ENCODE measurements at places on chromosomes 3 and 15. TPM values are rescaled to one million over a fixed set of nuclear protein-coding genes. Genes with fewer than 3 reads are reported as not detected.

DNA sequence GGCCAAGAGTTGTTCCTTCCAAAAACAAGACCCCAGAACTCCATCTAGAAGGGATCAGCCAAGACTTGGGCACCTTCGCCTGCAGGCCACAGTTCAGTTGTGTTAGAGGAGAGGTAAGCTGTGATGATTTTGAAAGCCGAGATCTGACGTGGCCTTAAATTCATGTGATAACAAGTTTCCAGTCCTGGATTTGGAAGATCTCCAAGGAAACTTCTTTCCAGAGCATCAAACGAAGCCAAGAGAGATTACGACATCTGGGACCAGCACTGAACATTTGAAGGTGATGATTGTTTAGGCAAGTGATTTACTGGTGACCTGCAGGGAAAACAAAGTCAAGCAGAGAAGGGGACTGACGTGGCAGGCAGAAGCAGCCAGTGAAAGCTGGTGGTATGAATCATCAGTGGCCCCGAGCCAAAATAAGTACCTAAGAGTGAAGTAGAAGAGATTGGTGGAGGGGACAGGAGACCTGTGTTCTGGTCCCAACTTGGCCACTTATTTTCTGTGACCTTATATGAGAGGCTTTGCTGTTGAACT lies 339.0 kb upstream of the PROK2 start:
- H3K4me3 ChIP-seq: no peak overlapping the region
- peaks cover 24% of the 10 kb centered on the region for H3K4me1 ChIP-seq
- peaks cover 22% of the 10 kb centered on the region for H3K27me3 ChIP-seq
- H3K27ac ChIP-seq: no peak overlapping the region
- peak; percentile 55 for DNase-seq

DNA sequence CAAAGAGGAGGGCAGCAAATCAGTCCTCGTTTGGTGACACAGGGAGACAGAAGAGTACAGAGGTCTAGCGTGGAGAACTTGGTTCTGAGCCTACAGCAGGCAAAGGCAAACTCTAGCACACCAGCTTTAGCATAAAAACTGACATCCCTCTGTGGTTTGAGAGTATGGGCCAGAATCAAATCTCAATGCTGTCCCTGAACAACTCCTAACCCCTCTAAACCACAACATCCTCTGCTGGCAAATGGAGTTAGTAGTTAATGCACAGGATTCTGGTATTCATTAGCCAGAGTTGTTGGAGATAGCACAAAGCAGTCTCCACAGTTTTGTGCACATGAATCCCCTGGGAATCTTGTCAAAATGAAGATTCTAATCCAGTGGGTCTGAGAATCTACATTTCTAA lies 315.8 kb downstream of the NTRK3 start:
- no peak for DNase-seq
- H3K27me3 ChIP-seq: peaks cover 7% of the 10 kb centered on the region
- H3K4me1 ChIP-seq: no peaks in the 10 kb centered on the region
- H3K4me3 ChIP-seq: no peak overlapping the region
- H3K36me3 ChIP-seq: no peaks in the 10 kb centered on the region
- no peak overlapping the region for H3K27ac ChIP-seq

Gene ECE2
- total RNA-seq: not detected

DNA sequence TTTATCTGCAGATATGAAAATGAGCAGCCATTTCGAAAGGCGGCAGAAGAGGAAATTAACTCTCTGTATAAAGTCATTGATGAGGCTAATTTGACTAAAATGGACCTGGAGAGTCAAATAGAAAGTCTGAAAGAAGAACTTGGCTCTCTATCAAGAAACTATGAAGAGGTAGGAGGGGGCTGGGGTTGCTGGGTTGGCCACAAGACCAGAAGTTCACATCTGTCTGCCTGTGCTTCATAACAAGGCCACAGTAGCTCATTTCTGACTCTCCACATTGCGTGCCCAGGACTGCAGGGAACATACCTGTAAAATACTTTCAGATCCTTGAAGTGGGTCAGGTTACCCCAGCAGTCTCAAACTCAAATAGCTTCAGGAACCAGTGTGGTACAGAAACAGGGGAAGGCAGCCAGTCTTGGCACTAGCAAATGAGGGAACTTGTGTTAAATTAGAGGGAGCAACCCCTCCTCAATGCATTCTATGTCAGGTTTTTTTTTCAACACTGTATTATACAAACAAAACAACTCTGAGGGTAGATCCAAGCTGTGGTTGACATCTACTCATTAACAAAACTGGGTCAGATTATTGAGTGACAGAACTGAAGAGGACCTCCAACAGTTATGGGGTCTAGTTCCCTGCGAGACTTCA lies 48.7 kb downstream of the BFSP2 start:
- no peaks in the 10 kb centered on the region for H3K36me3 ChIP-seq
- H3K4me1 ChIP-seq: peaks cover 53% of the 10 kb centered on the region
- H3K27ac ChIP-seq: peak overlapping the region; percentile 81
- peak overlapping the region; percentile 59 for H3K4me3 ChIP-seq

Gene UCN2
- not detected for total RNA-seq

GRCh38 chr15:94383041-94383440 lies 151.7 kb downstream of the MCTP2 start:
- peaks cover 13% of the 10 kb centered on the region for H3K4me1 ChIP-seq
- H3K4me3 ChIP-seq: no peak overlapping the region
- DNase-seq: no peak
- peaks cover 17% of the 10 kb centered on the region for H3K36me3 ChIP-seq

- H3K27me3 ChIP-seq: no peaks in the 10 kb centered on the region
- H3K4me3 ChIP-seq: no peak overlapping the region
These were observed 9.8 kb downstream of the MAP1A start for GRCh38 chr15:43527016-43527801.

Gene KLHL6
- 88.8 TPM for total RNA-seq

- H3K4me3 ChIP-seq: peak overlapping the region; percentile 50
- no peaks in the 10 kb centered on the region for H3K4me1 ChIP-seq
- H3K27me3 ChIP-seq: peaks cover 35% of the 10 kb centered on the region
- no peak for DNase-seq
- no peaks in the 10 kb centered on the region for H3K36me3 ChIP-seq
These were observed 9.4 kb upstream of the KIF7 start for GRCh38 chr15:89664441-89665350.

DNA sequence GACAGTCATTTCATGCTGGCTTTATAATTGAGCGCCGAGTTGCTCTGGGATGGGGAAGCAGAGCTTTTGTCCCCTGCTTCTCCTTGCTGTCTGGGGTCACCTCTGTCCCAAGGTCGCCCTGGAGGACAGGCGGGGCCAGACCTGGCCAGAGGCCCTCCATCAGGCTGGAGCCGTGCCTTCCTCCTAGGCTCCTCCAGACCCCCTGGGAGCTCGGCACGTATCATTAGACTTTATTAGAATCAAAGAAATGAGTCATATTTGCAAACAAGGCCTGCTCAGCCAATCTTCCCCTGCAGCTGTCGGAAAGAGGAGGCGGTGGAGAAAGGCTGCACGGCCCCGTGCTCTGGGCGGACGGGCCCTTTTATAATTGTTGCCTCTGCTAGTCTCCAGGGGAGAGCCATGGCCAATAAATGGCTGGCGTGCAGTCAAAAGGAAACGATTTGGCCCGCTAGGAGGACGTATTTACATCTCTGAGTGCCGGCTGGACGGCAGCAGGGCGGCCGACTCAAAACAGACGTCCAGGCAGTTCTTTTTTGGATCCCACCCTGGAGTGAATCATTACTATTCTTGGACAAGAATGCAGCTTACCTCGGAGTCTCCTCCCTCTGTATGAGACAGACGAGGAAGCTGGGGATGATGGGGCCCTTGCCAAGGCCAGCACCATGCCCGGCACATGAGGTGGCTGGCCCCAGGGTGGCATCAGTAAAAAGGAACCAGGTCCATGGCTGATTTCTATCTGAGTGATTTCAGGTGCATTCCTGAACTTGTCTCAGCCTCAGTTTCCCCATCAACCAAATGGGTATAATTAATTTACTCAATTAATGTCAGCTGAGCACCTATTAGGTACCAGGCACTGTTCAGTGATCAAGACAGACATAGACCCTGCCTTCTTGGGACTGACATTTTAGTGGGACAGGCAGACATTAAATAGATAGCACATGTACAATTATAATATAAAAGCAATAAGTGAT lies 50.6 kb downstream of the SLC6A6 start:
- H3K36me3 ChIP-seq: peaks cover 4% of the 10 kb centered on the region
- H3K4me3 ChIP-seq: no peak overlapping the region
- DNase-seq: no peak
- H3K27ac ChIP-seq: no peak overlapping the region
- H3K27me3 ChIP-seq: no peaks in the 10 kb centered on the region

GRCh38 chr15:70186152-70186551 lies 88.4 kb upstream of the TLE3 start:
- no peaks in the 10 kb centered on the region for H3K36me3 ChIP-seq
- no peak for DNase-seq
- H3K4me3 ChIP-seq: no peak overlapping the region
- peaks cover 4% of the 10 kb centered on the region for H3K4me1 ChIP-seq
- H3K27me3 ChIP-seq: peaks cover 14% of the 10 kb centered on the region

Data from activated T-cell treated with anti-CD3 and anti-CD28 coated beads, Interleukin-2, amount 50 U/mL, for 72 hours (primary cell).